Frontal cortex (tissue), 4 donors: ENCODE measurements at places on chromosomes 4 and X. TPM values are rescaled to one million over a fixed set of nuclear protein-coding genes. Genes with fewer than 3 reads are reported as not detected.

The HSD17B10 gene
- 31.0 TPM for total RNA-seq

DNA sequence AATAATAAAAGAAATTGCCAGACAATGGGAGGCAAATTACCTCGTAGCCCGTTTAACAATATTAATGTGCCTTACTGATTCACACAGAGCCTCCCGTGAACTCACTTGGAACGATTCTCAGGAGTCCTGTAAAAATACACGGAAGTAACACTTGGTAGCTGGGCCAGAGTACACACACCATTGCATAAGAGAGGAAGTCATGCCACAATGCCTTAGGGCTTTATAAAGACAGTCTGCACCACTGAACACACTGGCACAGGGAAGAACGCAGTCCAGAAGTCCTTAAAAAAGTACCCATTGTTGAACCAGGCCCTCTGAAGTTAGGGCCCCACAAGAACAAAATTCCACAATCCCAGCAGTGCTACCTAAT is 15.1 kb downstream of the SLC2A9 start:
- no peak for DNase-seq

The PABPC4L gene
- total RNA-seq, result 1.2 TPM

The SERTM2 gene
- under 0.01 TPM for total RNA-seq

The VCX3B gene
- total RNA-seq, result not detected

DNA sequence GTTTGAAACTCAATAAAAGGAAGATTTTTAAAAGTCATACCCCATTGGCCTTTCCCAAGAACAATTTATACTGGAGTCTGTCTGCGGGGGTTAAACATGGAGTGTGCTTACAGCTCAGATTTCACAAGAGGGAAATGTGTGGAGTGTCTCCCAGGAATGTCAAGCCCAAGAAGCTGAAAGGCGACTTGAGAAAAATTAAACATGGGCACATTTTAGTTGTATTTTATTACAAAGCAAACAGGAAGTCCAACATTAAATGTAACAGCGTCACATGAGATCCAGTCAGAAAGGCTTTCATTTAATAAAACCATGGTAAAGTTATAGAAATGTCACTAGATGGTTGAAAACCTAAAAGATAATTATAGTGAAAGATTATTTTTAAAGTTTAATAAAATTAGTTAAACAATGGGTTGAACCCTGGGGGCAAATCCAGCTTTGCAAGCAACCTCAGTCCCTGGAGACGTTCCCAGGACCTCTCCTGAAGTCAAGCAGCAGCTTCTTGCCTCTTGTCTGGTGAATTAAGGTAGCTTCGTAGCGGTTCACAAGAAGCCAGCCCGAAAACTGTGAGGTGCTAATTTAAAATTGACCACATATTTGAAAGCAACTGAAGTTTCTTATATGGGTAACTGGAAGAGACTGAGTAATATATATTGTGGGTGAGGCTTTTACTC is 168.4 kb upstream of the EDNRA start:
- DNase-seq, result no peak

The MAGEC2 gene
- not detected for total RNA-seq

The TMEM271 gene
- total RNA-seq, result 15.9 TPM

DNA sequence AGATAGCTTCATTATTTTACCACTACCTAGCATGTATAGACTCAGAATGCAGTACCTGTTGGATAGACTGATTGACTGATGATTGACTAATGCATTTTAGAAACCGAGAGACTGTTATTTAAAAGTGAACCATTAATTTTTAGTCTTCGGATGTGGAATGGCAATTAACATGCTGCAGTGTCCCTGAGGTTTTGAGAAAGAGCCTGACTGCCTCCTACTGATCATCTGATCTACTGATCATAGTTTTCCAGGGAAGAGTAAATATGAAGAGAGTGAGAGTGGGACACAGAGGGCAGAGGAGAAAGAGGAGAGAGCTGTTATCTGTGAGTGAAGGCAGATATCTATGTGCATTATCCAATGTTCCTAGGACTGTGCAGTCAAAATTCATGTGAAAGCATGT is 764.7 kb downstream of the TRIML1 start:
- no peak for DNase-seq

DNA sequence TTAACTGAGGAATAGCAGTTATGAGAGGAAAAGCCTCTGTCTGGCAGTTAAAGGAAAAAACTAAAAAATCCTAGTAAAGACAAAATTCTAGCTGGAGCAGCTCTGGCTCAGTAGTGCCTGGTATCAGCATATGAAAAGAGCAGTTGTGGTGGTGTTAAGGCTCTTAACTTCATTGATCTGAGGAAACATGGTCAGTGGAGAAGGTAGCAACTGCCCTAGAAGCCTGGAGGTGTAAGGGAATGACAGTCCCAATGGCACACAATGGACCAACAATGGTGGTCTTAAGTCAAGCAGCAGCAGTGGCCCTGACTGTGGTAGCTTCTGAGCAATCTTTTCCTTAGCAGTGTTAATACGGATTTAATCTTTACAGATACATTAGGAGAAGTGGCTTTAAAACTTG is 189.6 kb upstream of the POF1B start:
- no peak for DNase-seq

DNA sequence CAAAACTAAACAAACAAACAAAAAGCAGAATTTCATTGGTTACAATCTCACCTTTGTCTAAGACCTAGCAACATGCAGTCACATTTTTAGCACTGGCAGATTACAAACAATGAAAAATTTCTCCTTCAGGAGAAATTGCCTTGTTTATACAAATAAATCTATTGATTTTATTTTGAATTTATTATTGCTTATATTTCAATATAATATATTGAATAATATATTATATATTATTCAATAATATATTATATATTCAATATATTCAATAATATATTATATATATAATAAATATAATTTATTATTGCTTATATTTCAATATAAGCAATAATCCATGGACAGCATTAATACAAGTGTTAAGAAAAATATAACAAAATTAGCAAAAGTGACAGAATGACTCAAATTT is 131.7 kb downstream of the ADGRA3 start:
- no peak for DNase-seq

The SPANXB1 gene
- not detected for total RNA-seq

DNA sequence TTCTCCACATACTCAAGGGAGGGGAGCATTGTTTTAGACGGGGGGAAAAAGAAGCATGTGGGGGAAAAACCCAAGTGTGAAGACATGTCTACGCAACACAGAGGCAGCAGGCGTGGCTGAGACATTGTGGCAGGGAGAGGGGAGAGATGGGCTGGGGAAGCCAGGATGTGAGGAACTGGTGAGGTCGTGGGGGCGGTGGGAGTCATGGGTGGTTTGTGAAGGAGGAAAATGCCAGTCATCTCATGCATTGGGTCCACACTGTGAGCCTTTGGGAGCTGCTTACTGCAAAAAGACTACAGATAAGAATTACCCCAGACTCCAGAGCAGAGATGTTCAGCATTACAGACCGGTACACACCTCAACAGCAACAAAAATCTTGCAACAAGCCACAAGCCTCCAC is 2.1 kb downstream of the JAKMIP1 start:
- no peak for DNase-seq

The ZCCHC12 gene
- total RNA-seq, result 61.6 TPM

DNA sequence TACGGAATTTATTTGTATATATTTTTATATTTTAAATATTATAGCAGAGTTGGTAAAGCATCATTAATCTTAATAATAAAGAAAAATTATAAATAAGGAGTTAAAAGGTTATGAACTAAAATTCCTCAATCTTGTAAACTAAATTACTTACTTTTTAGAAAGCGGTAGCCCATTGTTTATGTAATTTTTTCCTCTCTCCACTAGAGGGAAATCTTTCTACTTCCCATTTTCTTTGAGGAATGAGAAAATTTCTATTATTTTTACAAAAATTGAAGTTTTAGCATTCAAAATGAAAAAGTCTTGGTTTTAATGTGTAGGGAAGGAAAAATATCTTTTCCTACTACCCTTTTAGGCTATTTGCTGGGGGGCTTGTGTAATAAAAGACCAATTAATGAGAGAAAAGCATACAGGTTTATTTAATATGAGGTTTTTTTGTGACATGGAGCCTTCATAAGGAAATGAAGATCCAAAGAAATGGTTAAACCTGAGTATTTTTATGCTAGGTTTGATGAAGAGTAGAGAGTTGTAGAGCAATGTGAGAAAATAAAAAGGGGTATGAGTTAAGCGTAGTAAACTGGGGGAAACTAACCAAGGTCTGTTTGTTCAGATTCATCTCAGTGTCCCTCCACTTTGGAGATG is 68.7 kb upstream of the ADAD1 start:
- DNase-seq, result no peak

DNA sequence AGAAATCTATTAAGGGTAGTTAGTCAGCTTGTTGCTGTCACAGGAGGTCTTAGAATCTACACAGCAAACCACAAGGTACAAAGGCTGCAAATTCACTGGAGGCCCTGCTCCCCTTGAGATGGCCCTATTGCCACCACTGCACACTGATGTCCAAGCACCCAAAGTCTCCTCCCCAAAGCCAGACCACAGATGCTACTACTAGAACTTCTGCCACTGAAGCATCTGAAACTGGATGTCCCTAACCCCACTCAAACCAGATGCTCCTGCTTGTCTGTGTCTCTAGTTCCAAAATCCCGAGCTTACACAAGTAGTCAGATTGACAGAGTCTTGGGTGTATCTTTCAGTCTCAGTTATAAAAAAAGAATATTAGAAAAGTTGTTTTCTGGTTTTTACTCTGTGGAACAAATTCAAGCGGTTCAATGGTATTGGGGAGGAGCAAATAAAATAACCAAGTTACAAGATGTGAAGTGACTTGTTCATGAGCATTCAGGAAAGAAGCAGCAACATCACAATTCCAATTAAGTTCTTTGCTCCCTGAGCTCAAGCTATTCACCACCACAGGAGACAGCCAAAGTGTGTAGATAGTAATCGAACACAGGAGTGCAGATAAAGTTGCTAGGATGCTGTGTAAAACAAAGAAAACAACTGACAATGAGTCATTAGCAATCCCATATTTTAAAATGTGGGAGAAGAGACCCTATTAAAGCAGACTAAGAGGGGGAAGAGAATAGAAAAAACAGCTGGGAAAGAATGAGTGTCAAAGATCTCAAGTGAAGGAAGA is 352.3 kb downstream of the PDGFC start:
- no peak for DNase-seq

DNA sequence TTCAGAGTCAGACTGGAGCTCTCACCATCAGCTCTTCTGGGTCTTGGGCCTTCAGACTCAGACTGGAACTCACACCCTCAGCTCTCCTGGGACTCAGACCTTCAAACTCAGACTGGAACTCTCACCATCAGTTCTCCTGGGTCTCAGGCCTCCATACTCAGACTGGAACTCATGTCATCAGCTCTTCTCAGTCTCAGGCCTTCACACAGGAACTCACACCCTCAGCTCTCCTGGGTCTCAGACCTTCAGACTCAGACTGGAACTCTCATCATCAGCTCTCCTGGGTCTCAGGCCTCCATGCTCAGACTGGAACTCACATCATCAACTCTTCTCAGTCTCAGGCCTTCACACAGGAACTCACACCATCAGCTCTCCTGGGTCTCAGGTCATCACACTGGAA is 147.2 kb upstream of the MXRA5 start:
- DNase-seq, result no peak

The ERAS gene
- not detected for total RNA-seq
